ENCODE measurements at places on chromosomes 6 and 20.

DNA sequence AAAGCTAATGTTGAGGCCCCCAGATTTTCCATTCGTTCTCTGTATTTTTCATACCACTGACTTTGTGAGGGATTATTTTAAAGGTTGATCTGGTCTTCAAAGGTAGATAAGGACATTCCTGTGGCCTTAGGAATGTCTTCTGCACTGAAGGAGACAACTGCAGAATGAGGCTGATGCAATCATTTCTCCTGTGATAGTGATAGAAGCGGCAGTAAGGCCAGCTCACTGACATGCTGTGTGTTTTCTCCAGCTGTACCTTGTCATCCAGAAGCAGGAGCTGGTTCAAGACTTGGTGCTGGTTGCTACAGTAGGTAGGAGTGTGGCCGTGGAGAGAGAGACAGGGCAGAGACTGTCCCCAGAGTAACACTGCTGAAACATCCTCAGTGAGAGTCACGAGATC is 53.8 kb downstream of the DCBLD1 start:
- no peak for DNase-seq

- DNase-seq = no peak
Observed at GRCh38 chr20:14178528-14178927, 158.9 kb downstream of the FLRT3 start.

- DNase-seq = no peak
Observed at GRCh38 chr6:2576499-2576898, 174.2 kb downstream of the MYLK4 start.

- DNase-seq = no peak
Observed at GRCh38 chr6:13273931-13274706, 54.2 kb downstream of the TBC1D7 start.

DNA sequence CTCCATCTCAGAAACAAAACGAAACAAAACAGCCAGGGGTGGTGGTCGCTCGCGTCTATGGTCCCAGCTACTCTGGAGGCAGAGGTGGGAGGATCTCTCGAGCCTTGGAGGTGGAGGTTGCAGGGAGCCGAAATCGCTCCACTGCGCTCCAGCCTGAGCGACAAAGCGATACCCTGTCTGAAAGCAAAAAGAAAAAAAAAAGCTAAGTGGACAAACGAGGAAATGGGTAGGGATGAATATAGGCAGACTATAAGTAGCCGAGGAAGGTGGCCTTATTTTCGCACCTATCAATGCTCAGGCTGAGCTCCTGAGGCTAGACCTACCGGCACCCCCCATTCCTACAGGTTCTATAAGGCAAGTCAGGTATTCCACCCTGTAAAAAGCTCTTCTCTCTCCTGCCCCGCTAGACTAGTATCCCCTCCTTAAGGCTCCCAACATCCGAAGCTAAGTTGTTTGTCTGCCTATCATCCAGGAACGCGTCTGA is 650 bp upstream of the CASP8AP2 start:
- no peak for DNase-seq

- DNase-seq = no peak
Observed at GRCh38 chr20:58546756-58547622, 31.8 kb upstream of the APCDD1L start.

DNA sequence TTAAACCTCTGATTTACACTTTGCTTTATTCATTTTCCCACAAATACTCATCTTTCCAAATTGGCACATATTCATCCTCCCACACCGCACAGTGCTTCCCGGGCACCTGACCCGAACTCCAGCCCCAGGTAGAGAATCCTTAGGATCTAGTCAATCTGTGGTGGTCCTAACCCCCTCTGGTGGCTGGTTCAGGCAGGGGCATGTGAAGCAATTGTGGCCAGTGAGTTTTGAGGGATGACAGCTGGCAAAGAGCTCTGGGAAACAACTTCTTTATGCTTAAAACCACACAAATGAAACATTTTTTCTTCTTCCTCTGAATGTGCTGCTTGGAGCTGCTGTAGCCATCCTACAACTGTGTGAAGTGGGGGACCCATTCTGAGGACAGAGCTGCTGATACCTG is 54.7 kb downstream of the ELOVL5 start:
- DNase-seq = no peak

- no peak for DNase-seq
Observed at GRCh38 chr6:33959329-33959651, 155.5 kb upstream of the MLN start.

DNA sequence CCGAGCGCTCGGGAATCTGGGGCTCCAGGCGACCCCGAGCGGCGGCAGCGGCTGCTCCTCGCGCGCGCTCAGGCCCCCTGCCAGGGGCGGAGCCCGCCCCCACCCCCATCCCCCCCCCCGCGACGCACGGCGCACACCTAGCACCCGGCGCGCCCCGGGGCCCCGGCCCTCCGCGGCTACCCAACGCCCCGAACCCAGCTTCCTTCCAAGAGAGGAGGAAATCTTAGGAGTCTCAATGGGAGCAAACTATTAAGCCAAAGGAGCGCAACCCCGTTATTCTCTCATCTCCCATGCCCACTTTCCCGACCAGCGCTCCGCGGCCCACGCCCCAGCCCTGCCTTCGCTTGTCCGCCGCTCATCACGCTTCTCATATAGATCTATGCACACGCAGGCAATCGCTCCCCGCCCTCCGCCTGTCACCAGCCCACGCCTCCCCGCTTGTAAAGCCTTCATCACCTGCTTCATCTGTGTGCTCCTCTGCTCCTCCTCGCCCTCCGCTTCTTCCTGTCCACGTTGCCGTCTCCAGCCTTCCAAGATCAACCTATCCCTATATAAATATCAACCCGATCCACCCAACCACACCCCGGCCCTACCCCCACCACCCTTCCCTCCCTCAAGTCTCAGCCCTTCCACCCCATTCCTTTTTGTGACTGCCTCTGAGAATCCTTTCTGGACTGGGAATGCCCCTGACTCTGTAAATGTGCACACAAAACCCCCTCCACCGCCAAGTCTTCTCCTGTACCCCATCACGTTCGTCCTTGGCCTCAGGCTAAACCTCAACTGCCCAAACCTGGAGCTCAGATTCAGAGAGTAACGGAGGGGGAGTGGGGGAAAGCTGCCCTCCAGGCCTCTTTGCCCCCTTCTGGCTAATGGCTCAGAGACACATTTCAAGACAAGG is at the start of gene DLK2:
Gene DLK2, minus strand, starts transcription at position 18 of the 898 bp plus-strand sequence. CDS start 723 bp downstream, outside the sequence.
- peak; percentile 14 for DNase-seq

DNA sequence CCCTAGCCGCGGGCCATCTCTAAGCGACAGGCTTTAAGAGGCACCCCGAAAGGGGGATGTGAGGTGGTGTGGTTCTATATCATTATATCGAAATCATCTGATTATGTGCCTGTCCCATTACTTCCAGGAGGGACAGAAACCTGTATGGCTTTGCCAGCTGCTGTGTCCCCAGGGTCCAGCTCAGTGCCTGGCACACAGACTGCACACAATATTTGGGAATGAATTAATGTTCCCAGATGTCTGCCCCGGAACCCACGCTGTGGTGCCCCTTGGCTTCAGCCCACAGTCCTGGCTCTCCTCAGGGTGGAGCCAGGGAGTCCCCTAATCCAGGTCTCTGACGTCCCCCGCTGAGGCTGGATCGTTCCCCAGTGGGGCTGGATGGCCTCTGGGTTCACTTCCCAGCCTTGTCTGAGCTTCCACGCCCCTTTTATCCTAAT is 8.9 kb upstream of the AHCY start:
- no peak for DNase-seq

- no peak for DNase-seq
Observed at GRCh38 chr6:43129434-43130194, 41.5 kb upstream of the SRF start.

- no peak for DNase-seq
Observed at GRCh38 chr6:8939615-8940014, 504.3 kb upstream of the SLC35B3 start.

DNA sequence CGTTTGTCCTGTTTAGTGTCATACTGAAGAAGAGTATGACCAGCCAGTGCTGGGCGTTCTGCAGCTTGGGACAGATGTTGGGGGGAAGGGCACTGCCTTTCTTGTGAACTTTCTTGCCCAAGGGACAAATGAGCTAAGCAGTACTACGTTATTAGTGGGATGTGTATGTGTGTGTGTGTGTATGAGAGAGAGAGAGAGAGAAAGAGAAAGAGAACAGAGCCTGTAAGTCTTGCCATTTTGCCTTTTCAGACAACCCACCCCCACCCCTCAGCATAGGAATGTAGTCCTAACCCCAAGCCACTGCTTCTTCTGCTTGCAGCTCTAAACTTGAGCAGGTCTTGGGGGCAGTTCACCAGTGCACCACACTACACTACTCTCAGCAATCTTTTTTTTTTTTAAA is 45.5 kb downstream of the E2F3 start:
- DNase-seq = no peak

DNA sequence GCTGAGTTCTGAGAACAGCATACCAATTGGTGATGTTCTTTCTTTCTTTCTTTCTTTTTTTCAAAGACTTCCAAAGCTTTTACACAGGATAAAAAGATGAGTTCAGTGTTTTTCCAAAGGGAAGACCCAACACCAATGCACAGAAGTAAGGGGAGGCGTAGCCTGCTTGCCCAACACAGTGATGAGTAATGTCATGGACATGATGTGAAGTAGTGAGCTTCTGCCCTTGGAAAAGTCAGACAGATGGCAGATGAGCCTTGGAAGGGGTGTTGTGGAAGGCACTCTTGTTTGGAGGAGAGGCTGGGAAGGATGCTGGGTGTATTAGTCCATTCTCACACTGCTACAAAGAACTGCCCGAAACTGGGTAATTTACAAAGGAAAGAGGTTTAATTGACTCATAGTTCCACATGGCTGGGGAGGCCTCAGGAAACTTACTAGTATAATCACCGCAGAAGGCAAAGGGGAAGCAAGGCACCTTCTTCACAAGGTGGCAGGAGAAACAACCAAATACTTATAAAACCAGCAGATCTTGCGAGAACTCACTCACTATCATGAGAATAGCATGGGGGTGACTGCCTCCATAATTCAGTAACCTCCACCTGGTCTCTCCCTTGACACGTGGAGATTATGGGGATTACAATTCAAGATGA is 12.6 kb downstream of the LRP11 start:
- no peak for DNase-seq

- no peak for DNase-seq
Observed at GRCh38 chr6:1254326-1254725, 57.6 kb upstream of the FOXQ1 start.

DNA sequence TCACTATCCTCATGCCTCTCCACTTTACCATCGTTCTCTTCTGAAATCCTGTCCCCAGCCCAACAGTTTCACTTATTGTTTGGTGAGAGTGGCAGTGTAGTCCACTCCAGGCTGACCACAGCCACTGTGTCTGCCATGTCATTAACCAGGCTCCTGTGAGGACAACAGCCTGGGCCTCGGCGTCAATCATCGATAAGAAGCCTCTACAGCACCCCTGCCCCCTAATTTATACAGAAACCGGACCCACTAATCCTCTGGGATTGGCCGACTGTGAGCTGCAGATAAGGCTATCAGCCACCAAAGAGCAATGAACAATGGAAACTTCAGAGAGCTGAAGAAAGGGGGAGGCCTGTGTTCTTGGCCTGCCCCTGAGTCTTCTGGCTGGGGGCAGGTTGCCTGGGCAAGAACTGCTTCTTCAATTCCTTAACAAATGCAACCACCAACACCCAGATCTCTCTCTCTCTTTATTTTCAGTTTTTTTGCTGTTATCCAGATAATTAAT is 3.4 kb downstream of the EGFL8 start:
- DNase-seq = no peak

GRCh38 chr6:167574431-167575151 is 249.7 kb downstream of the TTLL2 start:
- DNase-seq = no peak

GRCh38 chr6:119324718-119325117 is 24.8 kb downstream of the MAN1A1 start:
- no peak for DNase-seq

- DNase-seq = no peak
Observed at GRCh38 chr20:4073852-4074741, 58.7 kb upstream of the RNF24 start.

- no peak for DNase-seq
Observed at GRCh38 chr6:138331984-138332383, 45.7 kb upstream of the SMIM28 start.

DNA sequence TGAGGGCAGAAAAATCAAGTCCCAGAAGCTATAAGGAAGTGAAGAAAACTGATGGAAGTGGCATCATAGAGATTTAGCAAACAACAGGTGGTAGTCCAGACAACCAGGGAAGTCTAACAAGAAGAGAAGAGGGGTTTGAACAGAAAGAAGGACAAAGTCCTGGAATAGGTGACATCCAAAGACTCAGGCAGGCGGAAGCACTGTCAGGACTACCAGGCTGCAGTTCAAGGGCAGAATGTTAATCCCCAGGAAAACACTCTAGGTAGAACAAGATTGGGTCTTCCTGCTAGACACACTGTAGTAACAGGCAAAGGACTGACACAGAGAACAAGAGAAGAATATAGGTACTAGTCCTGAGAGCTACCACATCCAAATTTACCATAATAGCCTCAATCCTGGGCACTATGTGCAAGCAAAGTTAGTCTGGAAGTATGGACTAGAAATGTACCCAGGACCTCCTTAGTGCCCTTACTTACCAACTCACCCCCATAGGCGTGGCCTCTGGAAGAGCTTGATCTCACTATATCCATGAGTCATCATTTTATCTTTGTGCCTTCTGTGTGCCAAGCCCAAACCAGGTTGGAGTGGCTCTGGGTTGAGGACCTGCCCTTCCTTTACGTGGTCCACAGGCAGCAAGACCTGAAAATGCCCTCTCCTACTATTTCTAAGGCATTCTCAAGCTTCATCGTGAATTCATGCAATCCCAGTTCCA is 2.2 kb upstream of the EPB41L2 start:
- DNase-seq = no peak

- DNase-seq = peak; percentile 88
Observed at GRCh38 chr6:83065511-83066192, at the start of gene UBE3D. UBE3D (minus strand) TSS chr6:83065841; CDS start chr6:83065718, 123 bp downstream.

DNA sequence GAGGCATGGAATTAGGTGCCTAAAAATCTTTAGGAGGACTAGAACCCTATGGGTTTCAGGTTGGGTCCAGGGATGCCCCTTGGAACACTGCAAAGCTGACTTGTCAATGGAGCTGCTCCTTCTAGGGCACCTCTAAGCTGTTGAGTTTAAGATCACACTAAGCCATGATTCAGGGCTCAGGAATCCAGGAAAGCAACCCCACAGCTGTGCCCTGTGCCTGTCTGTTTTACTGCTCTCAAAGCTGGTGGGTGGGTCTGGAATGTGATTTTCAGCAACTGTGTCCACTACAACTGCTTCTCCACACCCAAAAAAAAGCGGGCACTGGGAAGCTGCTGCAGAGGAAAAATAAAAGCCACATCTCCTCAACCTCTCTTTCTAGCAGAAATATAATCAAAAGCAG is 310.4 kb upstream of the MOCS1 start:
- no peak for DNase-seq

- DNase-seq = no peak
Observed at GRCh38 chr20:50991076-50991475, 31.8 kb downstream of the KCNG1 start.

- no peak for DNase-seq
Observed at GRCh38 chr20:2891343-2891742, 18.1 kb downstream of the PTPRA start.

Measured in activated T-helper 1 cell treated with anti-CD3 and anti-CD28 coated beads, Interleukin-2, amount 50 U/mL, for 16 hours (primary cell).